Esophagus muscularis mucosa (tissue), 4 donors: ENCODE measurements at places on chromosomes 11 and 22.

- no peak for DNase-seq
These were observed 85.7 kb downstream of the TBC1D22A start for GRCh38 chr22:46848197-46848596.

- peak; percentile 77 for DNase-seq
These were observed 489.3 kb downstream of the NTM start for GRCh38 chr11:131859538-131860210.

DNA sequence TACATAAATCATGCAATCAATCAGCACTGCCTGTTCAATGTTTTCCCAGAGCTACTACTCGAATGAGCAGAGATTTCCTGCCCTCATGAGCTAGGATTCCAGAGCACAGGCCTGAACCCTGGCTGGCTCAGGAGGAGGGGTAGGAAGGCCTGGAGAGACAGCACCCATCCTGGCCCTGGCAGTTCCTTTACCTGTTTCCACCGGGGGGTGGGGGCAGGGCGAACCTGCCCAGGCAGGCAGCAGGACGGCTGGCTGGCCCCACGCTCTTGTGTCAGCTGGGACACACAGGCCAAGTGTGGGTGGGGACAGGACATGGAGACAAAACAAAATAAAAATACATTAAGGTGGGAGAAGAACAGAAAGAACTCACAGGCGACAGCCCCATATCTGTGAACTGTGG, 109.8 kb upstream of the BID start:
- no peak for DNase-seq

DNA sequence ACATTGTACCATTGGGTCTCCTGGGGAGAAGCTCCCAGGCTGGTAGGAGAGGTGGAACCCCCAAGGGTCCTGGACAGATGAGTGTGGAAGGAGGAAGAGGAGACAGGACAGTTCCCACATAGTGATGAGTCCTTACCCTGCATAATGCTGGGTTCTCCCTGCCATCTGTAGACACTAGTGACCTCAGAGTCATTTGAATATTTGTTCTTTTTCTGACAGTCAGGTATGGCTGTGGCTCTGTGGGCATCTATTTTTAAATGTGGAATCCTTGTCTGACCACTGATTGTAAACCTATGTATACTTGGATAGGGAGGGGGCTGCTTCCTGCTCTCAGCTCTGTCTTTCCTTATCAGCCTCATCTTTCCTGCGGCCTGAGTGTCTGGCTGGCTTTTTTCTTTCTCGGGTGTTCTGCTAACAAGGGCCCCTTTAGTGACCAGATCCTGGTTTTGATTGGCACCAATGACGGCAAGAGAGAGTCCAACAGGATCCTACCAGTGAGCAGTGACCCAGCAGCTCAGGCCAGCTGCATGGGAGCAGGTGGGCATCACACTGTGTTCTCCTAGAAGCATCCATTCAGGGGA, 2.6 kb upstream of the SLC5A1 start:
- DNase-seq = no peak

GRCh38 chr22:38016182-38017151, 32.1 kb upstream of the SOX10 start:
- DNase-seq = no peak

DNA sequence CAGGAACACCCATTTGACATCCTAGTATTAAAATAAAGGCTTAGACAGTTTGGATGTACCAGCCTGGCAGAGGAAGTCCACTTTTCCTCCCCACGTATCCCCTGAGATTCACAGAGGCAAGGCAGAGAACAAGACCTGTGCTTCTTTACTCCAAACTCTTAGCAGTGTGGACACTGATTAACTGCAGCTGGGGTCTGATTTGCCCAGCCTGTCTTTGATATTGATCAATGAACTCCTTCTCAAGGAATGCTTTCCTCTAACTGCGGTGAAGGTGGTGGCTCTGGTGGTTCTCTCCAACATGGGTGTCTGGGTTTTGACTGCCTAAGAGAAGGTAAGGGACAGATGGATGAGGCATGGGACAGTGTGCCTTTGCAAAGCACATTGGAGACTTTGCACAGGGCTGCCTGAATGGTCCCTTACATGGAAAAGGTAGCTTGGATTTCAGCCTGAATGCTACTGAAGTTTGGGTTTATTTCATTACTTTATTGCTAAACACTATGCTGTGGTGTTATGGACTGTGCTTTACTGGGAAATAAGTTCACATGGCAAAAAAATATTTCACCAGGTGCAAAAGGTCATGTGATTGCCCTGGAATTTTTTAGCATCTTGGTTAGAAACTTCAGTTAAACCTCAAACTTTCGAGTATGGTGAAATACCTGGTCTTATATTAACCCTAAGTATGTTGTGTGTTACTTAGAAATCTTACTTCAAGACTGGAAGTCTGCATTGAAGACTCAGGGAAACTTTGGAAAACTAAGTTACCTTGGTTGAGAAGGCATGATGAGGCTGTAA, 1.8 kb downstream of the GAS2 start:
- DNase-seq = no peak

- DNase-seq = no peak
These were observed 47.5 kb upstream of the CDON start for GRCh38 chr11:126109941-126110731.

DNA sequence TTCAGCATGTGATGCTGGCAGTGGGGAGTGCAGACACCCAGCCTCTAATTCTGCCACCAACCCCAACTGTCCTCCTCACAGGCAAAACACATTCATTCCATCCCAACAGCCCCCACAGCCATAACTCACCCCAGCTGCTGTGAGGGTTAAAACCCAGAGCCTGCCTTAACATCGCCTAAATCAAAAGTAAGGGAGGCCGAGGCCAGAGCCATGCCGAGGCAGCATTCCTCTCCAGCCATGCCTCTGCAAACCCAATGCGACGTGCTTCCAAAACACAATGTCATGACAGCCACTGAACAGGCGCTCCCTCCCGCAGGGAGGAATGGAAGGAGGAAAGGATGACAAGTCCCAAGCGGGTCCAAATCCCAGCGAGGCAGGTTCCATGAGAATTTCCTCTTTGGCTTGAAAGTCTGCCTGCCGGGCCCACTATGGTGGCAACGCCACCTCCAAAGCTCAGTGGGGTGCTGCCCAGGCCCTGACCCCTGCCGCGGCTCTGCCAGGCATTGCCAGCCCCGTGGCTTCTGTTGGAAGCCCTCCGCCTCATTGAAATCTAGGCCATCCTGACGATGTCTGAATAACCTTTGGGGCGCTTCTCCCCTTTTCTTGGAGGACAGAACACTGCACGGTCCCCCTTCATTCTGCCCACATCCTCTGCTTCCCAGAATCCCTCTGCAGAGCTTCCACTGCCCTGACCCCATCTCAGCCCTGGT, 472.3 kb downstream of the BRD1 start:
- DNase-seq = no peak

GRCh38 chr11:3134651-3135480, 30.2 kb downstream of the OSBPL5 start:
- DNase-seq = no peak

GRCh38 chr11:14543260-14543659, 23.1 kb upstream of the PSMA1 start:
- DNase-seq = no peak

DNA sequence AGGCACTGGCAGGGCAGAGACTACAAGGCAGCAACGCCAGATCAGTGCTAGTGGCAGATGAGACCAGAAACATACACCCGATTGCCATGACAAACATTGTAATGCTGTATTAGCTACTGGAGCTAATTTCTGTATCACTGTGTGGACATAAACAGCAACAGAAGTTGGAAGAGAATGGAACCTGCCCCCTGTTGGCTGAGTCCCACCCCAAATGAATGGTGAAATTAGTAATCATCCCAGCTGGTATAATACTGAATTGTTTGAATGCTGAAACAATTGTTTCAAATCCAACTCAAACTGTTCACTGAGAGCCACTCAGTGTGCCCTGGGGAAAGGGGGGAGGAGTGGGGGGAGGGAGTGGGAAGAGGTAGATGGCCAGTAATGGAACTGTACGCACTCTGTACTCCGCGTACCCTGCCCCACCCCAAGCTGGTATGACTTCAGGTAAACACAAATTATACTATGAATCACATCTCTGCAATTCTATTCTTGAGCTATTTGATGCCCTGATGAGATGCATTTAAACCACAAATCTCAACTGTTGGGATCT, 11.2 kb upstream of the BIRC3 start:
- no peak for DNase-seq

- DNase-seq = no peak
These were observed at the start of gene CSF2RB for GRCh38 chr22:36913427-36914389. CSF2RB (plus strand) TSS chr22:36913628; CDS start chr22:36922208, 8,580 bp downstream.

DNA sequence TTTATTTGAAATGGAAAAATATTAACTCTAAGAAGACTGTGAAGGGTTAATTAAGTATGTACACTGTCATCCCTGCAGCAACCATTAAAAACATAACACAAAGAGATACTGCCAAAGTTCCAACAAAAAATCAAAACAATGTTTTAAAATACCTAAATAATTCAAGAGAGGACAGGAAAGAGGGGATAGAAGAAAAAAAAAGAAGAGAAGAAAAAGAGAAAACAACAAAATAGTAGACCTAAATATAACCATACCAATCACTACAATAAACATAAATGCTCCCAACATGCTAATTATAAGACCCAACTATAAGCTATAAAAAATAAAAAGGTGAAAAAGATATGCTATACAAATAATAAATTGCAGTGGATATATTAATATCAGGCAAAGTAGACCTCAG, 20.1 kb downstream of the GNB1L start:
- DNase-seq = no peak

GRCh38 chr11:65390099-65390941, 3.9 kb downstream of the FRMD8 start:
- DNase-seq = no peak

DNA sequence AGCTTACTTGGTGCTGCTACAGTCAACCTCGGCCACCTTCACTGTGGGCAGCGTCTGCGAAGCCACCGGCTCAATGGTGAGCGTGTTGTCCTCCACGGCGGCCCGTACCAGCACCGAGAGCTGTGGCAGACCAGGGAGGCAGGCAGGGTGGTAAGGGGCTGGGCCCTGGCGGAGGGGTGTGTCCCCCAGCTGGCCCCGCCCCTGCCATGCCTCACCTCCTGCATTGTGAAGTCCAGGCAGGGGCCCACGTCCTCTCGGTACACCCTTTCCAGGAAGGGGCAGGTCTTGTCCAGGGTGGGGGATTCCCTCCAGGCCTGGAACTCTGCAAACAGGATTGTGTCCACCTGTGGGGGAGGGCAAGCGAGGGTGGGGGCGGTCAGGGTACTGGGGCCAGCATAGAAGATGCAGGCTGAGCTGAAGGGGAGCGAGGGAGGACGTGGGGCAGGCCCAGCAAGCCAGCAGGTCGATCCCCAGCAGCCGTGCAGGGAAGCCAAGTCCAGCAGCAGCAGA, 12.8 kb downstream of the RAB3IL1 start:
- DNase-seq = no peak

- DNase-seq = no peak
These were observed 18.9 kb upstream of the CABP2 start for GRCh38 chr11:67542169-67542568.

- no peak for DNase-seq
These were observed 109.8 kb downstream of the CTTN start for GRCh38 chr11:70508231-70508480.

- no peak for DNase-seq
These were observed 8.2 kb downstream of the ABCG4 start for GRCh38 chr11:119157063-119157462.

GRCh38 chr22:46763051-46763705, 728 bp downstream of the TBC1D22A start:
- DNase-seq = no peak
